Activated CD8-positive, alpha-beta memory T cell treated with anti-CD3 and anti-CD28 coated beads for 48 hours (primary cell): ENCODE measurements at places on chromosomes 7 and 10.

DNA sequence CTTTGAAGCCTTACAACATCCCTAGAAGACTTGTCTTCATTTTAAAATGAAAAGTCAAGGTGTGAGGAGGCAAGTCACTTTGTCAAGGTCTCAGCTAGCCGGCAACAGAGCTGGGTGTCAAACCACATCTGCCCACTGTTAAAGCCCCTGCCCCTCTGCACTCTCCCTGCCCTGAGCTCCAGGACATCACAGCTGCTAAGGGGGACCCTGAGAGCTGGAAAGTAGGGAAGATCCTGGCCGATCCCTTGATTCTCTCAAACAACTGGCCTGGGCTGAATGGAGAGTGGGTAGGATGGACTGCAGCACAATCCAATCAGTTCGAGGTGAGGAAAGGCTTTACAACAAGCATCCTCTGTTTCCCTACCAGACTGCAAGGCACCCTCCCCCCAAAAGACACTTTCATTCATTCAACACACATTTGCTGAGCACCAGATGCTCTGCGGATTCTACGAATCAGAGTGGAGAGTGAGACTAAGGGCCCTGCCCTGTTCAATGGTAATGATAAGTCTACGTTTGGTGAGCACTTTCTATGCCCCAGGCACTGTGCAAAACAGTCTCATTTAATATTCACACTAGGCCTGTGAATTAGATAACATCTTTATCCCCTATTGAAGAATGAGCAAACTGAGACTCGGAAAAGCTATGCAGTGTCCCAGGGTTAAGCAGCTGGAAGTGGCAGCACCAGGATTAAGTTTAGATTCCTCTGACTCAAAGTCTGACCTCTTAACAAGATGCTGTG is 148.1 kb downstream of the HERPUD2 start:
- no peak for DNase-seq

DNA sequence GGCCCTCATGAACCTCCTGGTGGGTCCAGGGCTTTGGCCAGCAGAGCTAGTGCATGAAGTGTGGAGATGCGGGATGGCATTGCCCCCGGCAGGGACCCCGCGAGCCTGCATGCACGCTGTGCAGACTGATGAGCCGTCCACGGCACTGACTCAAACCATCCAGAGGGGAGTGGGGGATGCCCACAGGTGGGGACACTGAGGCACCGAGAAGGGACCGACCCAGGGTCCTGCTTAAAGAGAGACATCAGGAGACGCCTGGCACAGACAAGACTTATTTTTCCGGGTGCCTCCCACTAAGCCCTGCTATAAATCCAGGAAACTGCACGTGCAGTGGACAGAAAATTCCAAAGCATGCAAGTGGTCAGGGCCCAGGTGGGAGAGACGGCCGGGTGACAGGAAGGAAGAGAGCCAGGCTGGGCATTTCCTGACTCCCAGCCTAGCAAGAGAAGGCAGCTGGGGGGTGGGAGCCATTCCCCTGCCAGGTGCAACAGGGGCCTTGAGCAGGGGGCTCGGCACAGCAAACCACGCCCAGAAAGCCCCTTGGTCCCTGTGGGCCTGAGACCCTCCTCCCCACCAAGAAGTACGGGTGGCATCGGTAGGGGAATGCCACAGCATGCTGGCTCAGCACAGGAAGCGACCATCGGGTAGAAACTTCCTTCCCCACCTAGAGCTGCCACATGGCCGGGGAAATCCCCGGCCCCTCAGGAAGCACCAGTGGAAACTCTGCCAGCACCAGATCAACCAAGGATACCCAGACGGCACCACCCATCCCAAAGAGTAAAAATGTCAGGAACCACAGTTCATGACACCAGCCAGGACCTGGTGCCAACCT is 91.5 kb downstream of the FOXL3 start:
- DNase-seq: no peak

DNA sequence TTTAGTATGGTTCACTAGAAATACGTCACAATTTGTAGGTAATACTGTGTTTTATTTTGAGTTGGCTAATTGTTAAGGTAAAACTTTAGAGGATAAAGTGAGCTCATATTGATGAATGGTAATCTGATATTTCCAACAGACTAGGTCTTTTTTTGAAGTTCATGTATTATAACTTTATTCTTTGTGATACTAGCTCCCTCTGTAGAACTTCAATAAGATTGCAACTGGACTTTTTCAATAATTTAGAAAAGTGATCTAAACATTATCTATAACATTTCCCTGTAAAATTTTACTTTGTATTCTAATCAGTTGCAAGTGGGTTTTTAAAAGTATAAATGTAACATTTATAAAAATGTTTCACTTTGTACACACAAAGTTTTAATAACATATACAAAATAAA is 83.5 kb downstream of the ADK start:
- DNase-seq: no peak

GRCh38 chr7:66840316-66840715 is 80.7 kb upstream of the TMEM248 start:
- no peak for DNase-seq

GRCh38 chr10:48792687-48793096 is 108.0 kb downstream of the WDFY4 start:
- DNase-seq: no peak

GRCh38 chr7:99387912-99388311 is 13.4 kb downstream of the ARPC1B start:
- DNase-seq: no peak
